ENCODE measurements at places on chromosomes 3 and 15.

GRCh38 chr3:159978353-159978752 lies 10.3 kb upstream of the IL12A start:
- DNase-seq: no peak

- no peak for DNase-seq
Measured at GRCh38 chr3:46677411-46677726, 16.1 kb downstream of the ALS2CL start.

DNA sequence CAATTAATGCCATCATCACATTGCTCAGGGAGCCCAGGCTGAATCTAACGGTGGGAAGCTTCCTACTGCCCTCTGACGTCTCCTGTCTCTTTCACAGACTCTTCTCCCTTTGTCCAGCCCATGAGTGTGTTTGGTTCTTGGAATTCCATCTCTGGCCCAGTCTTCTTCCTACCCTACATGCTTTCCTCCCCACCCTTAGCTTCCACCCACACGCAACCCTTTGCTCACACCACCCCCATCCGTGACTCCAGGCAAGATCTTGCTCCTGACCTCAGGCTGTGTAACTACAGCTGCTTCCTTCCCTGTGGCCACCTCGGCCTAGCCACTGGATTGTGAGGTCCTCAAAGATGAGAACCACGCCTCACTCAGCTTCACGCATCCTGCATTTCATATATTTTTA lies 72.3 kb upstream of the THBS1 start:
- DNase-seq: no peak

DNA sequence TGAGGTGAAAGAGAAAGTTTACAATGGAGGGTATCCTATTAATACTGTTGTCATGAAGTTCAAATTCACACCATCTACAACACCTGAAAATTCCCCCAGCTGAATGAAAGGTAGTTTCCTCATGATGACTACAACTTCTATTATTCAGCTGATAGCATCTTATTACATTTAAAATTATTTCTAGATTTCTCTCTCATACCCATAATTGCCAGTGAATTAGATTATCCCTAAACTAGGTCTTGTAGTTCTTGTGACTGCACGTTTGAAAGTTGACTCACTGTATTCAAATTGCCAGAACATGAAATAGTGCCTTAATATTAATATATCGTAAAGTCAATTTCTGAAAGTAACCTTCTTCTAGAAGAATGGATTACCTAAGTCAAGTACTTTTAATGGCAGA lies 82.4 kb downstream of the FBXL22 start:
- DNase-seq: no peak

- DNase-seq: no peak
Measured at GRCh38 chr15:39997031-39997430, 42.0 kb downstream of the SRP14 start.

- no peak for DNase-seq
Measured at GRCh38 chr15:56919609-56920366, 1.3 kb downstream of the TCF12 start.

DNA sequence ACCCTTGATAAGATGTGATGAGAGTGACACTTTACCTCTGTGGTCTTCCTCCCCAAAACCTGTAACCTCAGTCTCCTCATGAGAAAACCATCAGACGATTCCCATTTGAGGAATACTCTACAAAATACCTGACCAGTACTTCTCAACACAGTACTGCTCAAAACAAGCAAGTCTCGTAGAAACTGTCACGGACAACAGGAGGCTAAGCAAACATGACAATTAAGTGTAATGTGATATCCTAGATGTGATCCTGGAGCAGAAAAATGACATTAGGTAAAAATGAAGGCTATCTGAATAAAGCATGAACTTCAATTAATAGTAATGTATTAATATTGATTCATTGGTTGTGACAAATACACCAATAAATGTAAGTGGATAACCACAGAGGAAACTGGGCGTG lies 113.6 kb downstream of the CACNA2D3 start:
- DNase-seq: no peak

- no peak for DNase-seq
Measured at GRCh38 chr15:53611145-53611920, 148.1 kb downstream of the WDR72 start.

DNA sequence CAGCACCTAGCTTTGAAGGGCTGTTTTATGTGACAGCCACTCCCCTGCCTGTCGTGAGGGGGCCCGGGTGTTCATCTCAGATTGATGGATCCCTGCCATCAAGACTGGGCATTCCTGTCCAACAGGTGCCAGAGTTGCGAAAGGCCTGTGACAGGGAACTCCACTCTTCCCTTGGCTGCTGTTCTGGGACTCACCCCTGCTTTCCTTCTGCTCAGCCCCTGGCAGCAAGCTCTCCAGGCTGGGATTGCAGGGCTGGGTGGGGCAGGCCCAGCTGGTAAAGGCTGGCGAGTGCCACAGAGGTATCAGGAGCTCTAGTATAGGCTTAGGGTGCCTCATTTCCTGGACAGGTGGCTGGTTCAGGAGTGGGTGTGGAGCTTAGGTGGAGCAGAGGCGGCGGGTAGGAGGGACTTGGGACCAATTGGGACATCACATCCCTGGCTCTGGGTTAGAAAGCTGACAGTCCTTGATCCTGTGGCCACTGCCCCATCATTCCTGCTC lies at the start of gene PLA2G4B:
PLA2G4B (plus strand) TSS at position 448 of the 498 bp plus-strand sequence. CDS start 67 bp downstream, outside the sequence.
- DNase-seq: no peak

DNA sequence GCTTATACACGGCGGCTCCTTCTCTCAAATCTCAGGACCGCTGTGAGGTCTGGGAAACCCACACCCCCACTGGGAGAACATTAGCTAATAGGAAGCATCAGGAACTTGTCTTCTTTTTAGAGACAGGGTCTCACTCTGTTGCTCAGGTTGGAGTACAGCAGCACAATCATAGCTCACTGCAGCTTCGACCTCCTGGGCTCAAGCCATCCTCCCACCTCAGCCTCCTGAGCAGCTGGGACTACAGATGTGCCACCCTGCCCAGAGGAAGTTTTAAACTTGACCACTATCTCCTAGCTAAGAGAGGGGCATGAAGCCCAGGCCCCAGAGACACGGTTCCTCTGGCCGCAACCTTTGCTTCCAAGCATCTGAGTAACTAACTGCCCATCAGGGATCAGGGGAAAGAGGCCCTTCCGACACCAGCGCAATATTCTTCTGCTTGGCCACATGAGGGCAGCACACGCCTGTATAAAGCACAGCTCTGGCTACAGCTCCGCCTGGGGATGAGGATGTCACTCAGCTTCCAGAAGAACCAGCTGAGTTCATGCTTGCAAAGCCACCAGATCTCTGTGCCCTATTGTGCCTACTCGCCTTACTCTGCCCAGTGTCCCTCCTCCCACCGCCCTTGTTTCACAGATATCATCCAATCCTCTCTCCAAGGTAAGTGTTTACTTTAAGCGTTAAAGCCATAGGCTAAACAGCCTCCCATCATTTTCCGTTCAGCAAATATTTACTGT lies 57.6 kb upstream of the SLC6A11 start:
- DNase-seq: no peak

DNA sequence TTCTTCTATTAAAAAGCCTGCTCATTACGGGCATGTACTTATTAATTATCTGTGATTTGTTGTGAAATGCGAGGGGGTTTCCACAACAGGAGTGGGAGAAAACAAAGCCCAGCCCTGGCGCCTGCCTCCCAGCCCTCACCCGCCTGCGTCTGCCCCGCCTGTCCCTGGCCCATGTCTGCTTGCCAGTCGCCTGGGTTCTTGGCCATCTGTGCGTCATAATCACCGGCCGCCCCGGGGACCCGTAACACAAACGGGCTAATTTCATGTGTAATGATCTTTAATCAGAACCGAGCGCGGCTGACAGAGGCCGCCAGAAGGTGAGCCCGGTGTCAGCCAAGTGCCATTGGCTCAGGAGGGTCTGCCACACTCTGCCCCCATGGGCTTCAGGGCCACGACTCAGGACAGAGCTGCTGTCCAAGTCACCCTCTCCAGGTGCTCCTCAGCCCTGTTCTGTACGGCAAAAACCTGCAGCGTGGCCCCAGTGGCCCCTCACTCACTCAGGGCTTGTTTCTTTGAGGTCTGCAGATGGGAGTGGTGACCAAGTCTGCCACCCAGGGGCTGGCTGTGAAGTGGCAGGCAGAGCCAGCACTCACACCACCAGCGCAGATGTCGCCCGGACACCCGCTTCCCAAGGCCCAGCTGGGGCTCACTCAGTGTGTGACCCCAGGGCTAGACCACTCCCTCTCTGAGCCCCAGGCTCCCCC lies 28.8 kb upstream of the TMEM115 start:
- DNase-seq: no peak

GRCh38 chr15:69697916-69698315 lies 245.3 kb downstream of the RPLP1 start:
- no peak for DNase-seq

Data from NCI-H1436 treated with DMSO at 0.1 percent for 48 hours (cell line).